ENCODE measurements at places on chromosomes 7 and 10. TPM values are rescaled to one million over a fixed set of nuclear protein-coding genes. Genes with fewer than 3 reads are reported as not detected.

Gene OPN4
- total RNA-seq, result not detected

Gene PRF1
- total RNA-seq, result not detected

Gene CELF2
- 305 TPM for total RNA-seq

Gene MCMBP
- 59.5 TPM for total RNA-seq
